ENCODE measurements at places on chromosomes 5 and 9.

DNA sequence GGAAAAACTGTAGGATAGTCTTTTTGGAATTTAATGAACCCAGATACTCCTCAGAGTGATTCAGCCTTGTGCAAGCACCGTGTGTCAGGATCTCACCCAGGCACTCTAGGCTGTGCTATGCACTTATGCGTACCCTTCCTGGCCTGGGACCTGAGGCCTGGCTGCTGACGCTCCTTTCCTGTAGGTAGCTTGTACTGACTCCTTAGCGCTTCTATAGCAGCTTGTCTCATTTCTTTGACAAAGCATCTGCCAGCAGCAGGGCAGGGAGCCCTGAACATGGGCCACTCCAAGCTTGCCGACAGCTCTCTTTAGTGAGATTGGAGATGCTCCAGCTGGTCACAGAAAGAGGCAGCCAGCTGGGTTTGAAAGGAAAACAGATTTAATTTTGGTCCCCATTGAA is 147.3 kb downstream of the SGCD start:
- no peak for DNase-seq

- no peak for DNase-seq
Observed at GRCh38 chr5:142474431-142475094, 149.7 kb upstream of the SPRY4 start.

GRCh38 chr5:59473611-59474010 is 419.9 kb downstream of the PDE4D start:
- no peak for DNase-seq

DNA sequence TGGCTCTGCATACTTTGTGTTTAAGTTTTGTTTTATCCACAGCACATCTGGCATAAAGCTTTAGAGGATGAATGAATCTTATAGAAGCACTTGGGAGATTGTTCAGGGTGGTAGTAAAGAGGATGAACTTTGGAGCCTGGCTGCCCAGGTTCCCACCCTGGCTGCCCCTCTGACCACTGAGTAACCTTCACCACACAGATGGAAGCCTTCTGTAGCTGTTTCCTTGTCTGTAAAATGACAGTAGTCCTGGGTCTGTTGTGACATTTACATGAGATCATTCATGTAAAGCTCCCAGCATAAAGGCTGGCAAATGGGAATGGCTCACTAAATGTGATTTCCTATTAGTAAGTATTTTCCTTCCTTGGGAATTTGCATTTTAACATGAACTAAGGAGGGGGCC is 85.7 kb upstream of the FAM169A start:
- DNase-seq, result no peak

GRCh38 chr9:83449983-83450382 is 88.2 kb downstream of the FRMD3 start:
- no peak for DNase-seq

DNA sequence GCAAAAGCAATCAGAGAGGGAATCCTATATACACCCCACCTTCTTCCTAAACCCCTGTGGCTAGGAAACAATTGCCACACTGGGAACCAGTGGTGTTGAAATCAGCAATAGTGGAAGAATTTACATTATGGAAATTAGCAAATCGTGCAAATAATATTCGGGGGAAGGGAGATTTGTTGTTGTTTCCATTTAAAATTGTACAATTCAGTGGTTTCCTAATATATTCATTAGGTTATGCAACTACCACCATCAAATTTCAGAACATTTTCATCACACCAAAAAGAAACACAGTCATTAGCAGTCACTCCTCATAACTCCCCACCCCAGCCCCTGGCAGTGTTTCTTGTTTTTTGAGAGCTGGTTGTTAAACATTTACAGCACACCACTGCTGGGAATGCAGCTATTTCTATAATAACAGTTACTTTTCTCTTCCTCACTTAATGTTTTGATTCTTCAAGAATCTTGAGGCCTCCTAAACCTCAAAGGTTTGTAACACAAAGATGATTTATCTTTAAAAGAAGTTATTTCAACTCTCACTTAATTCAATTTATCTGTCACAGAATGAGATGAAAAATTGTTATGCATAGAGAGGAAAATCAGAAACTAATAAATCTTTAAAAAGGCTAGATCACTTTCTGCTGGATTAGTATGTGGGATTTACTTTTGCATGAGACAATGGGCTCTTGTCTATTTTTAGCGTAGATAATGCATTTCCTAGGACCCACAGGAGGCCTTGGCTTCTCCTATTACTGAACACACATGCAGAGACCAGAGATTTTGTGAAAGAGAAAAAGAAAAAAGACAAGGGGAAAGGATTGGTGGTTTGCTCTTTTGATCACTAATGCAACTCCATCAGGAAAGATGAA is 91.8 kb upstream of the DAPK1 start:
- no peak for DNase-seq

DNA sequence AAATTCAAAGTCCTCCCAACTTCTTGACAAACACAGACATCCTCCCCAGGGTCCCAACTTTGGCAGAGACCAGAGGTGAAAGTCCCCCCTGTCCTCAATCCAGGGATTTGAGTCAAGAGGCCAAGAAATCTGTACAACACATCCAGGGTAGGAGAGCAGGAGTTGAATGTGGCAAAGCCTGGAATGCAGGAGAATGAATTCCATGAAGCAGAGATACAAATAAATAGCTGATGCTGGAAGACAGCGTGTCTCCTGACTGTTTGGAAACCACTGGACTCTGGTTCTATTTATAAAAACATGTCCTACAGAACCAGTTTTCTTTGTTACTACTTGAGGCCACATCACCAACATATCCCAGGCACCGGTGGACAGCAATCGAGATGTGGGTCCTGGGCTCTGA is 43.7 kb upstream of the SLIT3 start:
- no peak for DNase-seq

DNA sequence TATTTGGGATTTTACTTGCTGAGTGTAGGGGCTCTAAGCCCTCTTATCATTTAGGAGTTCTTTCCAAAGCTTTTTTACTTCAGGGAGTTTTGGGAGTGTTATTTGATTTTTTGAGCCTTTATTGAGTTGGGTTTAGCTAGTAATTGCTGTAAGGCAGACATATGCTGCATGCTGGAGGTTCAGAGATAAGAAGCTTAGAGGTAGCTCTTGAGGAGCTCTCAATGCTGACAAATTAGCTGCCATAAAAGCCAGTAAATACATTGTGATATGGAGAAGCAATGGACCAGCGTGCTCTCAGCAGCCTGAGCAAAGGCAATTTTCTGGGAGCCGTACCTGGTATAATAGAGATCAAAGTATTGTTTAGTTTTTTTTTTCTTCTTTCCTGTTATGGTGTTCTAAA is 11.6 kb downstream of the ARHGEF28 start:
- DNase-seq, result no peak

DNA sequence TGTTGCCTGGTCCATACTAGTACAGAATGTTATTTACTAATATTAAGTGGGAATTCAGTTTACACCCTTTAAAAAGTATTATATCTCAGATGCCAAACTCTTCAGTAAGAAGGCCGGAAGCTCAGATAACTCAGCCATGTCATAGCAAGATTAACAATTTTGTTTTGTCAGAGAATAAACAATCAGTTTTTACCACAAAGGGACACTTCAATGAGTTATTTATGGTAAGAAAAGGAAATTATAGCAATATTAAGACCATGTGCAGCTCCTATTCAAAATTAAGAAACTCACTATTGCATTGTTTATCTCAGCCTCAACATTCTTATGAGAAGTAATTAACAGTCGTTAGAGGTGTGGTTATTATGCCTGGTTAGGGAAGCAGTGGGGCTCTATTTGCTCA is 13.1 kb upstream of the ARL15 start:
- no peak for DNase-seq

- no peak for DNase-seq
Observed at GRCh38 chr9:107886826-107887225, 397.3 kb upstream of the KLF4 start.

- DNase-seq, result no peak
Observed at GRCh38 chr5:122362361-122362760, 50.3 kb downstream of the SNCAIP start.

- no peak for DNase-seq
Observed at GRCh38 chr9:136917902-136918301, 26.6 kb downstream of the FBXW5 start.

DNA sequence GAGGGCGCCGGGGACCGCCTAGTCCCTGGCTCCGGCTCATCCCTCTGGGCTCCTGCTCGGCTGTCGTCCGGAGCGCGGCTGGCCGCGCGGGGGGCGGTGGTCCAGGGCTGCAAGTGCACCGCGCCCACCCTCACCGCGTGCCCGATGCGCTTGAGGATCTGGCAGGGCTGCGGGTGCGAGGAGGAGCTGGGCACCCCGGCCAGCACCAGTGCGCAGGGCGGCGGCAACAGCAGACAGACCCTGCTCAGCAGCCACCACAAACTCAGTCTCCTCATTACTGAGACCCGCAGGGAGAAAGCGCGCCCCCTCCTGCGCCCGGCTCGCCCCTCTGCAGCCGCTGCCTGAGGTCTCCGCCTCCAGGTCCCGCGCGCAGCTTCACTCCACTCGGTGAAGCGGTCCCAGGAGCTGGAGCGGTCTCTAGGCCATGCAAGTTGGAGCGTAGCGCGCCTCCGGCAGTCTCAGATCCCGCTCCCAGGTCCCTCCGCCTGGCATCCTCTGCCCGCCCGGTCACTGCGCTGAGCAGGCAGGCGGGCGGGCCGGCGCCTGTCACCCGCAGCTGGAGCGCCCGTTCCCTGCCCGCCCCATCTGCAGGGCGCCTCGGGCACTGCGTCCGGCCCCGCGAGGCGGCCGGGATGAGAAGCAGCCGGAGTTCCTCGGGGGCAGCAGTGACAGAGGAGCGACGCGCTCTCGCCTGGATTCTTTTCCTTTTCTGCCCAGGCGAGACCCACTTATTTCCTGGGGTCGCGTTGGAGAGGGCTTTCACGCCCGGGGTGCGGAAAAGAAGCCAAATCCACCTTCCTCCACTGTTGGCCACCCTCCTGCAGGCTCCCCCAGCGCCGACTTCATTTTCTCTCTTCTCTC is 512 bp downstream of the GRIN3A start:
- DNase-seq, result no peak

- DNase-seq, result no peak
Observed at GRCh38 chr9:16671591-16672137, 198.8 kb downstream of the BNC2 start.

- DNase-seq, result no peak
Observed at GRCh38 chr5:28544501-28544900, 1506.1 kb upstream of the CDH9 start.

- no peak for DNase-seq
Observed at GRCh38 chr5:154865466-154866184, 7.2 kb downstream of the CNOT8 start.

DNA sequence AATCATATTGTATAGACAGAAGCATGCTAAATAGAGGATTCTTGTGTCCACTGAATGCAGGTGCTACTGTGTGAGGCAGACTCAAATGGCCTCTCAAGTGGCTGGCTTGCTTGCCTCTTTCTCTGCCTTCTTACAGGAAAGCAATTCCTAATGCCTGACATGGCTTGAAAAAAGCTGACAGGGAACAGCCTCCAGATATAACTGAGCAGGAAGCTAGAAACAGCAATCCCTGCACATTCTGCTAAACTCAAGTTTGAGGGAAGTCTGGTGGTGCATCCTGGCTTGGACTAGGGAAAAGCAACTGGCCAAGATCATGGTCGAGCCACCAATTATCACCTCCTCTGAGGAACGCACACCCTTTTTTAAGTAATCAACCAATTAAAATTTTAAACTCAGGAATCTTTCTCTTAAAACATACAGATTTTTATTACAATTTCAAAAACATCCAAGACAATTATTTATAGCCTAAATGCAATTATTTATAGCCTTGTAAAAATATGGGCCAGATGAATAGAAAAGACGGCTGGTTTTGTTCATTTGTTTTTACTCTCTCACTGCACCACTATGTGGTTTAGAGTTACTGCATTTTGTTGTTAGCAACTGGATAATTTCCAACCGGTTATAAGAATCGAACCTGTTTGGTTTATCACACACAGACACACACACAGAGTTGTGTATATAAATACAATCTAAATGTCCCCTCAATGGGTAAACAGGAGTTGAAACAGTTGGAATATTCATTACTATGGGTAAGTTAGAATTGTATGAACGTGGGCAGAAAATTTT is 290.9 kb upstream of the ANKRD55 start:
- no peak for DNase-seq

GRCh38 chr9:89312222-89312571 is 1.2 kb downstream of the CKS2 start:
- no peak for DNase-seq

GRCh38 chr9:121675381-121675780 is 23.9 kb downstream of the DAB2IP start:
- no peak for DNase-seq

DNA sequence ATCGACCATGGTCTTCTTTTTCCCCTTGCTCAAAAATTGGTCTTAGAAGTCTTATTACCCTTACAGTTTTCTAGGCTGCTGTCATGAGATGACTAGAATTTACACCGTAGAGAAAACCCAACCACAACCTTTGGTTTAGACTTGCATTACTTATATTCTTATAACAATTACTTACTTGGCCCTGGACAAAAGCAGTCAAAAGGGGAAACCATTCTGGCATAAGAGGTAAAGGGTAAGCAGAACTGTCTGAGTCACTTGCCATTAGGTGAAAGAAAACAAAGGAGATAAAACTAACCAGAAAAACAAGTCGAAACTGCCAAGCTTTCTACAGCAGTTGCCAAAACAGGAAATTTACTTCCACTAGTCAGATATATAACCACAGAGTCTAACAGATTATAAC is 17.9 kb downstream of the TMEM245 start:
- no peak for DNase-seq

GRCh38 chr5:86977808-86978207 is 289.9 kb upstream of the RASA1 start:
- no peak for DNase-seq

GRCh38 chr5:57063773-57064172 is 110.1 kb upstream of the GPBP1 start:
- DNase-seq, result no peak

GRCh38 chr9:3181049-3181953 is 337.4 kb upstream of the PUM3 start:
- DNase-seq, result peak; percentile 88

DNA sequence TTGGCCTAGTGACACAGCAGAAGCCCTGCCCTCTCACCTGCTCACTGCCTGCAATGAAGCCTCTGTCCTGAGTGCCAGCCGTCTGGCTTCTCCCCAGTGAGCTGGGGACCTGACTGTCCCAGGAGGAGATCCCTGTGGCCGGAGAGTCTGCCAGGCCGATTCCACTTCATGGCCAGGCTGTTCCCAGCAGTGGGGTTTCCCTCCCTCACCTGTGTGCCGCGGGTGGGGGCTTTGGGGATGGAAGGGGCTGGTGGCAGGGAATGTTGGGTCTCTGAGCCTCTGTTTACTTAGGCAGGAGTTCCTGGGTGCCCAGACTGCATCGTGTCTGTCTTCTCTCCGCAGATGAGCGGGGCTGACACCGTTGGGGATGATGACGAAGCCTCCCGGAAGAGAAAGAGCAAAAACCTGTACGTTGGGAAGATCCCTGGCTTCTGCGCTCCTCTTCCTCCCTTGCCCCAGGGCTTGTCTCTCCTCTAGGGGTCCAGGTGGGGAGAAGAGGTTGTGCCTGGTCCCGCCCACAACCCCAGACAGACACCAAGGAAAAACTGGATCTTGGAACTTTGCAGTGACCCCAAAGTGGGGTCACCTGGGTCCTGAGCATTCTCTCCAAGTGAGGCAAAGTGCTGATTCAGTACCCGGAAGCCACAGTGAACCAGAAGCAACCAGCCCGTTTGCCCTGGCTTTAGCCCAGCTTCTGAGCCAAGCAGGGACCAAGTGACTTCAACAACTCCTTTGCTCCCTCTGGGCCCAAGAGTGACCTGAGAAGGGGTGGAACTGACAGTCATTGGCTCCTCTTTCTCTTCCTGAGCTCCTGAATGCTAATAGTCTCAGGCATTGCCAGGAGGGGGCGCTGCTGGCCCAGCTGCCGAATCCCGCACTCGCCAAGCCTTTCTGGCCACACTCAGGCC is 127.7 kb downstream of the RGS3 start:
- DNase-seq, result peak; percentile 96
